Stimulated activated naive B cell treated with anti-CD40 and anti-IgM and Interleukin-4, amounts not matched to agents 10 μg/mL and 1 μg/mL and 100 μg/mL, for 72 hours (primary cell): ENCODE measurements at places on chromosomes 13 and 19.

DNA sequence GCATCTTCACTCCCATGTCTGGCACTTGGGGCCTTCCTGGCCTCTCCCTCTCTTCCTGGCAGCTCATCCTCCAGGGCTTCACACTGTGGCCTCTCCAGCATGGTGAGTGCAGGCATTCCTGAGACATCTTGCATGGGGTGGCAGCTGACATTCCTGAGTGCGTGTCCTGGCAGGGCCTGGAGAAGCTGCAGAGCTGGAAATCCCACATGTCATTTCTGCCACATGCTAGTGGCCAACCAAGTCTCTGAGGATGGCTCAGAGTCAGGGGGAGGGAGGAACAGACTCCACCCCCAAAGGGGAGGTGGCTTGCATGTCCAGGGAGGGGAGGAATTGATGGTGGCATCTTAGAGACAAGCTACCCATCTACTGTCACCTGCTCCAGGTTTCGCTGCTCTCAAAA, 41.6 kb upstream of the AMER2 start:
- no peak for DNase-seq

- no peak for DNase-seq
These were observed 80.9 kb upstream of the SHISA2 start for GRCh38 chr13:26132756-26133155.

DNA sequence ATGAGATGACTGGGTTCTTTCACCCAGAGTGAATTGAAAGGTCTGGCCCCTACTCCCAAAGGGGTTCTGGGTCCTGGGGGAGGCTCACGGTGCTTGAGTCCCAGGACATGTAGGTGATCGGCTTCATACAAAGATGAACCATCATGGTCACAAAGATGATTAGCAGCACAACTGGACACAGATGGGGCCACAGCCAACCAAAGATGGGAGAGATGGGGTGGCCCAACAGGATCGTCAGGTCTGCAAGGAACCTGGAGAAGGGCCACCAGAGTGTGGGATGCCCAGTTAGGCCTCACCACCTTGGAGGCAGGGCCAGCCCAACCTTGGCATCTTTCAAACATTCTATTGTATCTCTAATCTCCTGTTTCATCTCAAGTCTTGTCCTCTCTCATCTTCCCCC, 34.5 kb downstream of the SLC6A16 start:
- DNase-seq: no peak

DNA sequence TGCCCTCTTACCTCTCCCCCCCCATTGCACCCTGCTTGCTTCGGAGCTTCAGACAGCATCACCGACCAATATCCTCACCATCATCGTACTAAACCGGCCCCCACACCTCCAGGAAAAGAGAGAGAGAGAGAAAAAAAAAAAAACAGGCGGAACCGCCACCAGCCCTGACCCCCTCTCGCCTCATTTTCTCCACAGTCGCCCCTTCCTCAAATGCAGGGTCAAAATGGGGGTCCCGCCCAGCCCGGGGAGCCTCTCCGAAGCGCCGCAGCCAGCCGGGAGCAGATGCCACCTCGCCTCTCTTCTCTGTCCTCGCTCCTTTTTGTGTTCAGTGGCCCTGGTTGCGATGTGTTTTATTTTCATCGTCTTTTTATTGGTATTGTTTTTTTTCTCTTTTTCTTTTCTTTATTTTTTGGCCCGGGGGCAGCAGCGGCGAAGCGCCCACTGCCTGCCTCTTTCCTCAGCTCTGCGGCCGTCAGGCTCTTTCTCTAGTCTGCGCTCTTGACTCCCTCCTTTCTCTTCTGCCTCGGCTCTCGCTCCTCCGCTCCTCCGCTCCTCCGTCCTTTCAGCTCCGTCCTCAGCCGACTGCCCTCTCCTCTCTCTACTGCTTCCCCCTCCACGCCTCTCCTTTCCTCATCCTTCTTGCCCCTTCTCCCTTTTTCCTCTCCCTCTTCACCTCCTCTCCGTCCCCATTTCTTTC, 41.4 kb downstream of the DEDD2 start:
- DNase-seq: no peak

GRCh38 chr19:51702103-51702824, 9.1 kb downstream of the SPACA6 start:
- no peak for DNase-seq

- DNase-seq: no peak
These were observed 6.4 kb downstream of the DOHH start for GRCh38 chr19:3494051-3494450.

DNA sequence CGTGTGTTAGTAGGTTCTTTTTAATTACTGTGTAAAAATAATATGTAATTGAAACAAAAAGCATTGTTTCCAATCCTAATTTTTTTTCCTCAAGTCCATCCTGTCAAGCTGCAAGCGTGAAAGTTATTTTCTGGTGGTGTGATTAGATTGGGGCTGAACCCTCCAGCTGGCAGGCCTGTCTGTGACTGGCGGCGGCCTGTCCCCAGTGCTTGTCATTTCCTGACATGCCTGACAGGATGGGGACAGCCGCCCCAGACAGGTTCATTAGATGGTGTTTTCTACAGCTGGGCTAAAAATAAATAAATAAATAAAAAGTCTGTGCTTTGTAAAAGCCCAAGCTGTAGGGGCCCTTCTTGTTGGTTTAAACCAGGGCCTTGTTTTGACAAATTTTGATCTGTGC, 53.7 kb upstream of the MAB21L1 start:
- DNase-seq: no peak

GRCh38 chr13:66888698-66889097, 341.4 kb downstream of the PCDH9 start:
- DNase-seq: no peak

GRCh38 chr19:1555487-1556389, 12.4 kb downstream of the MEX3D start:
- no peak for DNase-seq

GRCh38 chr19:36032251-36033104, at the start of gene CLIP3:
TSS of gene CLIP3 (minus strand) at chr19:36032873. CDS start at chr19:36032357, 516 bp downstream.
- no peak for DNase-seq

DNA sequence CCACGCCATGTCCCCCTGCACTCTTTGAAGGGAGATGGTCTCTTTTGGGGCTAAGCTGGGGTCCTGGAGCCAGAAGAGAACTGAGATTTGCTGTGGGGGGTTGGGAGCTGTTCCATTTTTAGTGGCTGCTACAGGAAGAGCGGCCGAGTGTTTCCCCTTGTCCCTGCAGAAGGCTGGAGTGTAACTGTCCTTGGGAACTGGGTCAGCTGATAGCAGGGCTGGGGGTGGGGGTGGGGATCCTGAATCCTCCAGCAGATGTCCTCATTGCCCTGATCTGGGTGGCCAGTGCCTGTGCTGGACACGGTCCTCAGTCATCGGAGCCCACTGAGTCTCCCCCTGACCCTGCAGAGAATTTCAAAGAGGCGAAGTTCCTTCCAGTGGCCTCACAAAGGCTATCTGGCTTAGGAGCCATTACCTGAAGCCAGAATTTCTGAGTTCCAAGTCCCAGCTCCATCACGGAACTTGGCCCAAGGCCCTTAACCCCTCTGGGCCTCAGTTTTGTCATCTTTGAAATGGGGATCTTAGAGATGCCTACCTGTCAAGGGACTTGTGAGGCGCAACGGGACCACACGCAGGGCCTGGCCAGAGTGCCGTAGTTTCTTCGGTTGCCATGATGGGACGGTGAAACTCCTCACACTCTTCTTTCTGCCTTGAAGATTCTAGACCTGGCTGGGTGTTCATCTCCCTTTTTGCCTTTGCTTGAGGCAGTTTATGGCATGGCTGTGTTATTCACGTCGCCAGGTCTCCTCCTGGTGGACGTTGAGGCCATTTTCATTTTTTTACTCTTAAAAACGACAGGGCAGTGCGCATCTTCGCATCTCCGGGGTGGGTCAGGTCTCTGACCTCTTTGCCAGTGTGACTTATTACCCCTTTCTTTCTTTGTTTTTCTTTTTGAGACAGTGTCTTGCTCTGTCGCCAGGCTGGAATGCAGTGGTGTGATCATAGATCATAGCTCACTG, 51.9 kb downstream of the DNM2 start:
- no peak for DNase-seq

DNA sequence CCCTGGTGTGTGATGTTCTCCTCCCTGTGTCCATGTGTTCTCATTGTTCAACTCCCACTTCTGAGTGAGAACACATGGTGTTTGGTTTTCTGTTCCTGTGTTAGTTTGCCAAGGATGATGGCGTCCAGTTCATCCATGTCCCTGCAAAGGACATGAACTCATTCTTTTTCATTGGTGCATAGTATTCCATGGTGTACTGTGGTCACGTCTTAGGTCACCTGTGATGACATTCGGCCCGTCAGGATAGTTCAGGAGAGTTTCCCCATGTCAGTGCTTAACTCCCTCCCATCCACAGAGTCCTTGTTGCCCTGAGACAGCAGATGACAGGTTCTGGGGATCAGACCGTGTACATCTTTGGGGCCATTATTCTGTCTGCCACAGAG, 8.6 kb downstream of the ZNF444 start:
- no peak for DNase-seq

DNA sequence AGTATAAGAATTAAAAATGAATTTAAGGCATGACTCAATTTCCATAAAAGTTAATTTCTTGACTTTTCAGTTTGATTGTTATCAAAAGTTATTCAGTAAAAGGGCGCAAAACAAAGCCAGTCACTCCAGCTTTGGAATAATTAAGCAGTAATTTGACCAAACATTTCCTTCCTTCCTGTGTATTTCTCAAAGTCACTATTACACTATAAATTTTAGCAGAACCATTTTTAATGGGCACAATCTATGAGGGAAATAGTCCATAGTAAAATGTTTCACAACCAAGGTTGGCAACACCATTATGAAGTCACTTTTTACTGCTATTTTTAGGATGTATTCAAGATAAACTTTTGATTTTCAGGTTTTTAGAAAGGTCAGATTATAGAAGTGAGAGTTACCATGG, 91.0 kb downstream of the DACH1 start:
- DNase-seq: no peak

- DNase-seq: no peak
These were observed 343.6 kb downstream of the FGF9 start for GRCh38 chr13:22014469-22014868.

- DNase-seq: no peak
These were observed 13.1 kb downstream of the CCDC97 start for GRCh38 chr19:41323023-41323422.

- no peak for DNase-seq
These were observed 5.8 kb downstream of the PCDH9 start for GRCh38 chr13:67224148-67224846.

GRCh38 chr13:93409001-93409400, 182.4 kb downstream of the GPC6 start:
- no peak for DNase-seq

DNA sequence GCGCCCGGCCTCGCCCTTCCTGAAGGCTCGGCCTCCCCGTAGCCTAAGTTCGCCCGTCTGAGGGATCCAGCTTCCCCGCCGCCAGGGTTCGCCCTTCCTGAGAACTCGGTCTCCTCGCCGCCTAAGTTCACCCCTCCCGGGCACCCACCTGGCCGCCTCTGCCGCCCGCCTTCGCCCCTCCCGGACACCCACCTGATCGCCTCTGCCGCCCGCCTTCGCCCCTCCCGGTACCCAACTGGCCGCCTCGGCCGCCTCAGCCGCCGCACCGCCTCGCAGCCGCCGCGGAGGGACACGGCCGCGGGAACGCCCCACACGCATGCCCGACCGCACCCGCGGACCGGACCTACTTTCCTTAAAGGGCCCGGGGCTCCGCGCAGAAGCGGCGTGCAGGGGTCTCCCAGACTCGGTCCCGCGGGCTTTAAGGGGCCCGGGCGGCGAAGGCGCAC, at the start of gene MOB3A:
TSS of gene MOB3A (minus strand) at position 293 of the 446 bp plus-strand sequence. CDS start 17,766 bp downstream, outside the sequence.
- no peak for DNase-seq

- no peak for DNase-seq
These were observed 640 bp upstream of the ZNF544 start for GRCh38 chr19:58227964-58228584.

GRCh38 chr19:49113762-49114629, at the start of gene LIN7B:
TSS of gene LIN7B (plus strand) at chr19:49114370. CDS start at chr19:49114405, 35 bp downstream.
- DNase-seq: peak; percentile 74

GRCh38 chr19:5002143-5002542, 33.2 kb downstream of the KDM4B start:
- DNase-seq: no peak

DNA sequence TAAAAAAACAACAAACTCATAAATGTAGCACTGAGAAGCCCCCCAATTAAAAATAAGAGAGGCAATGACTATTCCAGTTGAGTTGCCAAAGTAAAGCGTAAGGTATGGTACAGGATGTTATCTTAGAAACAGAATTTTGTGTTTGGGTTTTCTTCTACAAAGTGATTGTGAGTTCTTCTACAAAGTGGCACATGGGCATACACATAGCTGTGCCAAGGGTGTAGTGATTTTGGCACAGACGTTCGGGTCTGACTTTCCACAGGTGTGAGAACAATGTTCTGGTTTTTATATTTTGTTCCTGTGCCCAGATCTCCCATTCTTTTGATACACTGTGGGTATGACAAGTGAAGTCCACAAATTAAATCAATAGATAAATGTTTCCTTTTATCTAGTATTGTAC, 190.1 kb upstream of the CSNK1A1L start:
- no peak for DNase-seq

- DNase-seq: no peak
These were observed 144.4 kb downstream of the DIAPH3 start for GRCh38 chr13:60019119-60019993.

DNA sequence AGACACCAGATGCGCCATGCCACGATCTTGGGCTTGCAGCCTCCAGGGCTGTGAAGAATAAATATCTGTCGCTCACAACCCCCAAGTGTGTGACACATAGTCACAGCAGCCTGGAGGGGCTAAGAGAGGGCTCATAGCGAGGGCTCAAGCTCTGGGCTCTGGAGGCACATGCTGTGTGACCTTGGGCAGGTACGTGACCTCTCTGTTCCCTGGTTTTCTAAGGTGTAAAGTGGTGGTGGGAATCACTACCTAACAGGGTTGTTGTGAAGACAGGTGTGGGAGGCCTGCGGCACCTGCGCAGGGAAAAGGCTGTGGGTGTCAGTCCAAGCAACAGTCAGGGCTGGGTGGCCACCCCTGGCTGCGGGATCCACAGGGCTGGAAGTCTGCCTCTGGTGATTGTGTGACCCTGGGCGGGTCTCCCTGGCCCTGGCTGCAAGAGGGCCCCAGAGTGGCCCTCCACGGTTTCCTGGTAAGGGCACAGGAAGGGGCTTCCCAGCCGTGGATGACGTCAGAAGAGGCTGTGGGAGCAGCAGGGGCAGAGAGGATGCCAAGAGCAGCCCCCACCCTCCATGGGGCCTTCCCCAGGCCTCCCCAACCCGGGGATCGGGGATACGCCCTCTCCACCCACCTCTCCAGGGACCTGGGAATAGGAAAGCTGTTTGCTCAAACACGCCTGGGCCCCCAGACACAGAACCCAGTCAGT, 218.8 kb upstream of the SGCG start:
- DNase-seq: no peak

GRCh38 chr19:36891768-36892357, 24.2 kb downstream of the ZNF829 start:
- DNase-seq: no peak

- no peak for DNase-seq
These were observed 256.4 kb upstream of the SOX21 start for GRCh38 chr13:94968757-94969086.

- no peak for DNase-seq
These were observed 55.9 kb downstream of the ZNF431 start for GRCh38 chr19:21197590-21198295.

GRCh38 chr13:90171649-90172048, 1175.8 kb upstream of the MIR17HG start:
- DNase-seq: no peak

- no peak for DNase-seq
These were observed 2.6 kb downstream of the CAPN12 start for GRCh38 chr19:38741670-38742069.
